Ovary (tissue), 10 donors: ENCODE measurements at places on chromosomes 7 and 10. TPM values are rescaled to one million over a fixed set of nuclear protein-coding genes. Genes with fewer than 3 reads are reported as not detected.
A peak's percentile ranks its signal among the peaks of the same experiment; 100 is the strongest.

RNLS gene
- total RNA-seq: 11.8 TPM

NET1 gene
- 60.4 TPM for total RNA-seq

DNAH11 gene
- 2.3 TPM for total RNA-seq

PVRIG gene
- 0.28 TPM for total RNA-seq

SH2D4B gene
- total RNA-seq: not detected

ASL gene
- 22.6 TPM for total RNA-seq

ADK gene
- total RNA-seq: 11.2 TPM

MLXIPL gene
- 4.5 TPM for total RNA-seq

SFTPA1 gene
- 6.6 TPM for total RNA-seq

- no peaks in the 10 kb centered on the region for H3K36me3 ChIP-seq
- peak; percentile 97 for DNase-seq
- no peaks in the 10 kb centered on the region for H3K27me3 ChIP-seq
- H3K4me1 ChIP-seq: peaks cover 23% of the 10 kb centered on the region
Observed at GRCh38 chr10:78407009-78407711, 373.5 kb downstream of the RPS24 start.

GRCh38 chr7:196283-196682, 3.9 kb downstream of the FAM20C start:
- H3K36me3 ChIP-seq: no peaks in the 10 kb centered on the region
- H3K4me3 ChIP-seq: no peak overlapping the region
- no peak for DNase-seq
- peaks cover 15% of the 10 kb centered on the region for H3K4me1 ChIP-seq
- no peak overlapping the region for H3K27ac ChIP-seq

GRCh38 chr10:96402417-96403305, 43.9 kb upstream of the OPALIN start:
- H3K27ac ChIP-seq: no peak overlapping the region
- no peaks in the 10 kb centered on the region for H3K36me3 ChIP-seq
- H3K4me1 ChIP-seq: no peaks in the 10 kb centered on the region
- no peak for DNase-seq
- no peaks in the 10 kb centered on the region for H3K27me3 ChIP-seq

- no peak overlapping the region for H3K27ac ChIP-seq
- DNase-seq: no peak
- H3K4me3 ChIP-seq: no peak overlapping the region
- no peaks in the 10 kb centered on the region for H3K36me3 ChIP-seq
- H3K4me1 ChIP-seq: no peaks in the 10 kb centered on the region
- no peaks in the 10 kb centered on the region for H3K27me3 ChIP-seq
Observed at GRCh38 chr10:52747694-52748093, 24.9 kb downstream of the MBL2 start.

DNA sequence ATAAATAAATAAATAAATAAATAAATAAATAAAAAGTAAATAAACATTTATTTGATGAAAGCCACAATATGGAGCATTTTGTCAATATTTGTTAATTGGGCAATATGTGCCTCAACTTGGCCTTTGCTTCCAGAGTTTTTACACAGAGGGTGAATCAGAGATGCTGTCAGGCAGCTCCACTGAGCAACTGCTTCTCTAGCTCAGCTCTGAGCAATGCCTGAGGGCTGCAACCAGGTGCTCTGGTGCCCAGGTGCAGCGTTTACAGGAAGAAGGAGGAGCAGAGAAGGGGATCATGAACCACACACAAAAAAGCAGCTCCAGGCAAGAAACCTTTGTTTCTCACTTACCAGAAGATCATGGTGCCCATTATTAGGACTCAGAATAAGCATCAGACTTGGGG, 876.2 kb upstream of the AUTS2 start:
- H3K27ac ChIP-seq: no peak overlapping the region
- no peak overlapping the region for H3K4me3 ChIP-seq

DNA sequence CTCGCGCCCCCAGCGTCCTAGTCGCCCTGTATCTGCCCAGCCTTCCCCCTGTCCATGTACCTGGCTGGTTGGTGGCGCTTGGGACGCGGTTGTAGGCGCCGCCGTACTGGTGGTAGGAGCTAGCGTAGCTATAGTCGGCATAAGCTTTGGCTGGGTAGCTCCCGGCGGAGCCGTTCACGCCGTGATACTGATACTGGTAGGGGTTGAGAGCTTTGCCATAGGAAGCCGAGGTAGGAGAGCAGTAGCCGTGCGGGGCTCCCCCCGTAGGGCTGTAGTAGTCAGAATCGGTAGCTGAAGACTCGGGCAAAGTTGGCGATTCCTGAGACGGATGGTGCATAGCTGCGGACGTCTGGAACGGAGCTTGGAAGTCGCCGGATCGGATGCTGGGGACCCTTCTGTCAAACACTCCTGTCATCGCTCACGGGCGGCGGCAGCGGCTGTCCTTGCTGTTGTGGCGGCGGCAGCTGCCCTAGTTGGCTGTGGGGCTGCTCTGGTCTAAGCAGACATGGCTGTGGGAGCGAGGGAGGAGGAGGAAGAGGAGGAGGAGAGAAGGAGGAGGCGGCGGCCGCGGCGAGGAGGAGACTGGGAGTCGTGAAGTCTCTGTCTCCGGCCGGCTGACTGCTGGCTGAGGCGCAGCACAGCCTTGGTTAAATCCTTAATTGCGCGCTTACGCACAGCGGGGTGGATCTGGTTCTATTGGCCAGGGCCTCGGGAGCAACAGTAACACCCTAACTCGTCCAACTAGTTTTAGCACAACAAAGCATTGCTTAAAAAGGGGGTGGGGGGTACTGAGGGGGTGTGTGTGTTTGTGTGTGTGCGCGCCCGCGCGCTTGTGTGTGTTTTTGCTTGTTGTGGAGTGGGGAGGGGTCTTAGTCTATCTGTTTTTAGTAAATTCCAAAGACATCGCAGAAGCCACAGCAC, at the start of gene DLX5:
Gene DLX5, minus strand, starts transcription at position 623 of the 921 bp plus-strand sequence. Its CDS starts 208 bp downstream, at position 415.
- no peak for DNase-seq
- no peak within 1 kb of the TSS for H3K27ac ChIP-seq
- H3K27me3 ChIP-seq: no peaks in the 10 kb centered on the region
- H3K4me3 ChIP-seq: peak within 1 kb of the TSS; percentile 30
- no peaks in the 10 kb centered on the region for H3K36me3 ChIP-seq
- H3K4me1 ChIP-seq: peaks cover 2% of the 10 kb centered on the region

DNA sequence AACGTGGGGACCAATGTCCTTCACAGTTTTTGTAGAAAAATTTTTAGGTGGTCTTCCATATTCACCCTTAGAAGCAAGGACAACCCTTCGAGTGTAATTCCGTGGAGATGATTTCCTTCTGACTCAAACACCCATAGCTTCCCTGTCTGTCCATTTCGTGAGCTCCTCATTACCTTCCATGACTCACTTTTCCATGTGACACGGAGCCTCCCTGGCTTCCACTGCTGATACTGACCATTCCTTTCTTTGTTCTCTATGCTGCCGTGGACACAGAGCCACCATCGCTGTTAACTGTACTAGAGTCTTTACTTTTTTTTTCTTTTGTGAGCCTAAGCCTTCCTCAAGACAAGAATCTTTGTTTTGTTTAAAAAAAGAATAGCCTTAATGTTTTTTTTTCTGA, 12.5 kb upstream of the ARMS2 start:
- no peak for DNase-seq
- H3K4me3 ChIP-seq: no peak overlapping the region
- H3K27ac ChIP-seq: no peak overlapping the region
- no peaks in the 10 kb centered on the region for H3K27me3 ChIP-seq
- H3K36me3 ChIP-seq: no peaks in the 10 kb centered on the region
- no peaks in the 10 kb centered on the region for H3K4me1 ChIP-seq

DNA sequence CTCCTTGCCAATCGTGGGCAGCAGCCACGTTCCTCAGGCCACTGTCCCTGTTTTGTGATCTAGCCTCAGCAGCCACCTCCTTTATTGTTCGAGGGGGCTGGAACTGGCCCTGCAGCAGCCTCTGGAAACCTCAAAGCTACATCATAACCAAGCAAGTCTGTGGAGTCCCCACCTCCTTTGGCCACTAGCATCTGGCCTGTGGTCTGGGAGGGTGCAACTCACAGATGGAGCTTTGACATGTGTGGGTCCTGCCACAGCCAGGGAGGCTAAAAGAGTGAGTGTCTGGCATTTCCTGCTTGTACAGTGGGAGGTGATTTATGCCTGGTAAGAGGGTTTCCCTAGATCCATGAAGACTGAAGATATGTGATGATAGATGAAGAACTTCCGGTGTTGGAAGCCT, 32.3 kb upstream of the NUB1 start:
- no peak for DNase-seq
- H3K36me3 ChIP-seq: no peaks in the 10 kb centered on the region
- H3K27me3 ChIP-seq: no peaks in the 10 kb centered on the region

- no peaks in the 10 kb centered on the region for H3K36me3 ChIP-seq
- no peaks in the 10 kb centered on the region for H3K27me3 ChIP-seq
- H3K4me3 ChIP-seq: no peak overlapping the region
- no peak for DNase-seq
- H3K4me1 ChIP-seq: peaks cover 2% of the 10 kb centered on the region
Observed at GRCh38 chr10:14567421-14567820, 207.3 kb downstream of the FAM107B start.

GRCh38 chr7:157969995-157970394, 617.6 kb downstream of the PTPRN2 start:
- H3K4me1 ChIP-seq: no peaks in the 10 kb centered on the region
- no peaks in the 10 kb centered on the region for H3K27me3 ChIP-seq
- no peak overlapping the region for H3K4me3 ChIP-seq
- H3K27ac ChIP-seq: no peak overlapping the region
- H3K36me3 ChIP-seq: no peaks in the 10 kb centered on the region

- H3K4me1 ChIP-seq: peaks cover 5% of the 10 kb centered on the region
- no peak overlapping the region for H3K27ac ChIP-seq
- peak overlapping the region; percentile 74 for H3K4me3 ChIP-seq
- no peaks in the 10 kb centered on the region for H3K36me3 ChIP-seq
Observed at GRCh38 chr7:23106823-23107663, 1.5 kb downstream of the KLHL7 start.

GRCh38 chr10:31401287-31401686, 82.3 kb downstream of the ZEB1 start:
- H3K4me3 ChIP-seq: no peak overlapping the region
- peaks cover 1% of the 10 kb centered on the region for H3K4me1 ChIP-seq
- no peak overlapping the region for H3K27ac ChIP-seq
- no peak for DNase-seq
- H3K36me3 ChIP-seq: no peaks in the 10 kb centered on the region
- H3K27me3 ChIP-seq: no peaks in the 10 kb centered on the region

- H3K36me3 ChIP-seq: no peaks in the 10 kb centered on the region
- H3K4me1 ChIP-seq: peaks cover 3% of the 10 kb centered on the region
- no peak overlapping the region for H3K4me3 ChIP-seq
- no peak overlapping the region for H3K27ac ChIP-seq
- DNase-seq: no peak
Observed at GRCh38 chr7:1815051-1815481, 145.0 kb downstream of the ELFN1 start.

- H3K27ac ChIP-seq: no peak overlapping the region
- DNase-seq: no peak
- H3K27me3 ChIP-seq: no peaks in the 10 kb centered on the region
- peaks cover 3% of the 10 kb centered on the region for H3K4me1 ChIP-seq
- no peak overlapping the region for H3K4me3 ChIP-seq
Observed at GRCh38 chr10:2936816-2937215, 130.5 kb upstream of the PFKP start.

DNA sequence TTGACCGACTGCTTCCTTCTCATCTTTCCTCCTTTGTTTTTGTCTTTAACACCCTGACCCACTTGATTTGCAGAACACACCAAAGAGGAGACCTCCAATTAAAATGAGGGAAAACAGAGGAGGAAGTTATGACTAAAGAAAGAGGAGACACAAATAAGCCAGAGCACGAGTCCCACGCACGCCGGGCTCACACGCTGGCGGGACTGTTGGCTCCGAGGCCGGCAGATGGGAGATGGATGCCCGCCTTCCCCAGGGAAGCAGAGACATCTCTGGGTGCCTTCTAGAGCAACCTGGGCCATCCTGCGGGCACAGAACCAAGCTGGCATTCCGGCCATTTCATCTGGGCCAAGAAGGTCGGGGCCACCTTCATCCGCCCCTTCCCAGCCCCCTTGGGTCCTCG, 5.6 kb downstream of the ADGRA1 start:
- H3K4me3 ChIP-seq: no peak overlapping the region
- no peaks in the 10 kb centered on the region for H3K4me1 ChIP-seq
- DNase-seq: no peak

DNA sequence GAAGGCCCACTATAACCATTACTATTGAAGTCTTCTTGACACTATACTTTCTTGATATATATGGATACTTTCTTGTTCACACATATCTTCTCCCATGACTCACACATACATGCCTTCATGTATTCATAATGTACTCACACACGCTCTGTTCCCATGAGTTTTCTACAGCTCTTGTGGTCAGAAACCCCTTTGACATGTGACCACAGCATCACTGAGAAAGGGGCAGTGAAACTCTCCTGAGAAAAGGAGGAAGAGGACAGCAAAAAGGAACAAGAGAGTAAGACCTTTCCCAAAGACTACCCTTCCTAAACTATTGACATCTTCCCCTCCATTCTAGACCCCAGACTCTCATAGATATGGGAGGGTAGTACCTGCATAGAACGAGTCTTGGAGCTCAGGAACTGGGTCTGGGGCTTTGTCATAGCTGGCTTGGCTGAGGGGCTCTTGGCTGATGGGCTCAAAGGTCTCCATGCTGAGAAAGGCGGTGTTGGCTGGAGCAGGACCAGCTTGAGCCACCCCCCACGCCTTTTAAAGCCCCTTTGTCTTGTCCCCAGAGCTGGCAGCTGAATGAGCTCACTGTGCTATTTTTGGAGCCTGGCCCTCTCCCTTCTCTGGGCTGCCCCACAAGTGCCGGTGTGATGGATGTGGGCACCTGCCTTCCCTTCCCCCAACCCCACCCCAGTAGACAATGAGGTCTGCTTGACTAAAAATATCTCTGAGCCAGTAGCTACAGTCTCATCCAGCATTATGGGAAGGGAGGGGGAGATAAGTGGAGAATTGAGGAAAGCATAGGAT, 5.1 kb downstream of the SYNPO2L start:
- no peaks in the 10 kb centered on the region for H3K27me3 ChIP-seq
- no peaks in the 10 kb centered on the region for H3K36me3 ChIP-seq
- no peak for DNase-seq
- no peaks in the 10 kb centered on the region for H3K4me1 ChIP-seq
- no peak overlapping the region for H3K4me3 ChIP-seq
- H3K27ac ChIP-seq: no peak overlapping the region

DNA sequence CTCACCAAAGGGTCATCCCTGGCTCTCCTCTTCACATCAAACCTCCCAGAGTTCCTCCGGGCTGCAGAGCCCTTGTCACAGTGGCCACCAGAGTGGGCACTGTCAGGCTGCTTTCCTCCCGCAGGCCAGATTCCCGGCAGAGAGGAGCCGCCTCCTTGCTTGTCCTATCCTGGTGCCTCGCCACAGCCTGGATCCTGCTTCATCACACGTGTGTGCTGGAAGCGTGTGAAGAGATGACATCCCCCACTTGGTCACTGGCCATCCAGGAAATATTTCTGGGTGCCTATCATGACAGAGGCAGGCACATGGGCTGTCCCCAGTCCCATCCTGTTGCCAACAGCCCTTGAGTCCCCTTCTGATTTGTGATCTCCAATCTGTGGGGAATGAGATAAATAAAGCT, 15.0 kb downstream of the INSIG1 start:
- H3K36me3 ChIP-seq: no peaks in the 10 kb centered on the region
- no peak overlapping the region for H3K4me3 ChIP-seq
- no peaks in the 10 kb centered on the region for H3K27me3 ChIP-seq
- H3K27ac ChIP-seq: no peak overlapping the region
- no peak for DNase-seq
- no peaks in the 10 kb centered on the region for H3K4me1 ChIP-seq

- no peak for DNase-seq
- no peak overlapping the region for H3K4me3 ChIP-seq
- H3K27ac ChIP-seq: no peak overlapping the region
- no peaks in the 10 kb centered on the region for H3K27me3 ChIP-seq
- H3K36me3 ChIP-seq: no peaks in the 10 kb centered on the region
- H3K4me1 ChIP-seq: peaks cover 3% of the 10 kb centered on the region
Observed at GRCh38 chr10:44516891-44517290, 132.0 kb upstream of the CXCL12 start.
